ENCODE measurements at places on chromosomes 2 and 18.

DNA sequence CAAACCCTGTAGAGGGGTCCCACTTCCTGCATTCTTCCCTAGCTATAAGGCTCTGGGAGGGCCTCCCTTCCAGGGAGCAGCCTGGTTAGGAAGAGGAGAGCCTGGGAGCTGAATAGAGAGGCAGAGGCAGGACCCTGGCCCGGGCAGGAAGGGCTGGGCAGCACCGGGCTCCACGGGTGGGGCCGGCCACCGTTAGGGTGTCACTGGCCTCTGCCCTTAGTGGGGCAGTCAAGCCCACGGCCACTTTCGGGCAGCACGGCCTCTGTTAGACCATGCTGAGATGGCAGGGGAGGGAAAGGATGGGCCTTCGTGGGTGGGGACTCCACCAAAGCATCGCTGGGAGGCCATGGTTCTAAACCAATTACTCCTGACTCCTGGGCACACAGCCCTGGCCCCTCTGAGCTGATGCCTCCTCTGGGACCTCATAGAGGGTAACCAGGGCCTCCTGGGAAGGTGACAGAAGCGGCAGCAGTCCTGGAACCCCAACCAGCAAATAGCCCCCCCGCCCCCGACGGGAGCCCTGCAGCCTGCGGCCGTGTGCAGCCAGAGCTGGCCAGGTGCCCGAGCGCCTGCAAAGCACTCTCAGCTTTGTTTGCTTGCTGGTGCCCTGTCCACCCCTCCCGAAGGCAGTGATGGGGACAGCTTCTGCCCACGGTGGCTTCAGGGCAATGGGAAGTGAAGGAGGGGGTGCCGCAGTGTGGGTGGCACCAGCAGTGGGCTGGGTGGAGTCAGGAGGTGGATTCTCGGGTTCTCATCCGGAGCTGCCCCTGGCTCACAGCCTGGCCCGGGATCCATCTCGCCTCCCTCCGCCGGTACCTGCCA, 16.3 kb upstream of the HPCAL1 start:
- no peak for DNase-seq

DNA sequence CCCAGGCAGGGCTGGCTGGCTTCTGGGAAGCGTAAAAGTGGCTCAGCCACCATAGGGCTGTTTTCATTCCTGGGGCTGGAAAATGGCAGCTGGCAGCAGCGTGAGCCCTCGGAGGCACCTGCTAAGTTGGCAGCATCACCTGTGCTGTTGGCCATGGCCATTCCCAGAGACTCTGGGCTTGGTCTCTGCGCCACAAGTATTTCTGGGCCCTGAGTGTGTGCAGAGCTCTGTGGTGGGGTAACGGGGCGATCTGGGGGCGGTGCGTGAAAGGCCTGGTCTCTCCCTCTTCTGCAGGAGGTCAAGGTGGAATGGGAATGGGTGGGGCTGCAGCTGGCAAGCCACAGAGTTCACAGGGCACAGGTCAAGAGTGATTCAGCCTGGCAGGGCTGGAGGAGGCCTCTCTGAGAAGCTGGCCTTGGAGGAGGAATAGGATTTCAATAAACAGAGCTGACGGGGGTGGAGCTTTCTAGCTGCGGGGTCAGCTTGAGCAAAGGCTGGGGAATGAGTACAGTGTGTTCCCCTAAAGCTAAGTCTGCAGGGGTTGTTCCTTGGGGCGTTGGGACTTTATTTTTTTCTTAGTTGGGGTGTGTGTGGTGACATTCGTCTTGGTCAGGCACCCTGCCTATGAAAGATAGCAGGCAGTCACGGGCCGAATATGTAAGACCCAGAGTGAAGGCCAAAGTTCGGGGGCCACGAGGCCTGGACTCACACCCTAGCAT, 10.3 kb upstream of the NTSR2 start:
- no peak for DNase-seq

- no peak for DNase-seq
These were observed 42.8 kb downstream of the ARL6IP6 start for GRCh38 chr2:152761214-152761613.

DNA sequence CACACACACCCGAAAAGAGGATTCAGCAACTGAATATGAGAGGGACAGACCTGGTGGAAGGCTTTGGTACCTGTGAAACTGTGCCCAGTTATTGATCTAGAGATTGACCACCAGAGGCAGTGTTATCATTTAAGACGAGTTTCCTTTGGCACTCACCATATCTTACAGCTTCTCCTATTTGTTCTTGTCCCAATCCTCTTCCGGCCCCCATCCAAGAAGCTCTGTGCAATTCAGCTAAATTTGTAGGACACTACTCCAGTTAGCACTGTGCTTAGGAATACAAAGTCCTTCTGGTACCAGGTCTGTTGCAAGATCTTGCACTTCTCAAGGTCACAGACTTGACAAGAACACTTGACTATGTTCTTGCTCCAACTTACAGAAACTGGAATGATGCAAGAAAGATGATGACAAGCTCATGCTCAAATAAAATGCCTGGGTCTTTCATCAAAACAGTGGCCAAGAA, 177.7 kb downstream of the TMEM247 start:
- no peak for DNase-seq

- no peak for DNase-seq
These were observed 100.5 kb downstream of the SOS1 start for GRCh38 chr2:39020383-39020782.

DNA sequence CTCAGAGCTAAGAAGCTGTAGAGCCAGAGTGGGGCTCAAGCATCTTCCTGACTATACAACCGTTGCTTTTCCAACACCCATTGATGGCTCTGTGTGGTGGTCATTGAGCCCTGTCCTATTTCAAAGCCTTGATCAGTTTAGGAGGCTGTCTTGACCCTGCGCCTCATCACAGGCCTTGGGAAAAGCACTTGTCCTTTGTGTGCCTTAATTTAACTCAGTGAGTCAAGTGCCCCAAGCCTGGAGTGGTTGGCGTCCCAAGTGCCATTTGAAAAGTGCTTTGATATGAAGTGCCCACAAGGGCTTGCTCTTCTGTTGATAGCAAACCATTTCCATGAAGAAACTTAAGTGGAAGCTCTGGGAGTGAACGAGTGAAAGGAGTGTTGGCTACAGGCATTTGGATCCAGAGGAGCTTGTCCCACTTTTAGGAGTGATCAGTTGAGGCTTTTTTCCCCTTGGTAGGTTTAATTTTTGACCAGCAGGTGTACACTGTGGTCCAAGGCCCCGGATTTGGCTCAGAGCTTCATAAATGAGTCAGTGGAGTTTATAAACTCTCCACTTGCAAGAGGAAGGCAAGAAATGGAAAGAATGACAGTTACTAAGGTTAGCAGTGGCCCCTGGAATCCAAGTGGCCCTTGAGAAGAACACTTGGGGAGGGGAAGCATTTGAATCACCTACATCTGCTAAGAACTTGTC, 50.3 kb downstream of the ACTR2 start:
- no peak for DNase-seq

DNA sequence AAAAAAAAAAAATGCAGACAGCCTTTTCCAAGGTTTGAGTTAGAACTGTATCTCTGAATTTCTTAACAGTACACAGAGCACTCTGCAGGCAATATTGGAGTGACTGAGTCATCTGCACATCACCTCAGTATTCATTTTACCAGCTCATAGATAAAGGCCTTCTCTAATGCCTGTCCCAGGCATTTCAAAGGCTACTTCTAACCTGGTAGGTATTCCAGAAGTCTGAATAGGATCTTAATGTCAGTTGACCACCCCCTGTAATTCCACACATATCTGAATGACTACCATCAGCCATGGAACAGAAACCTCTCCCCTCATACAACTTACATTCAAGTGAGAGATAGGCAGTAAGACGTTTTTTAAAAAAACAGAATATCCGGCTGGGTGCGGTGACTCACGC, 9.0 kb downstream of the METTL21A start:
- no peak for DNase-seq

DNA sequence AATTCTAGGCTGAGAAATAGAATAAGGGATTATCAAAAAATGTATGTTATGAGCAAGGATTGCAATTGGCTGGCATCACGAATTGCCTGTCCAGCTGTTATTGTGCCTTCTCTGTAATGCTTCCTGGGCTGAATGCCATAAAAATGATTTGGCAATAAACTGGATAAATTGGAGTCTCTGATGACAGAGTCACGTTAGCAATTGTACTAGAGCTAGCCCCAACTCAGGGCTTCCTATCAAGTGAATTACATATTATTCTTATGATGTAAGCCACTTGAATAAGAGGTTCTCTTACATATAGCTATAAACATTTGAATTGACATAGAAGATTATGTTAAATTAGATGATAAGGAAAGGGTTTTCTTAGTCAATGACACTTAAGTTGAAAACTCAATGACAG, 607.5 kb upstream of the REG3G start:
- no peak for DNase-seq

GRCh38 chr2:168155680-168156079, 91.7 kb downstream of the STK39 start:
- no peak for DNase-seq

Data from central memory CD4-positive, alpha-beta T cell (primary cell).